ENCODE measurements at places on chromosomes 5 and 9.

- DNase-seq, result no peak
These were observed 42.5 kb upstream of the PHF2 start for GRCh38 chr9:93533863-93534262.

- DNase-seq, result no peak
These were observed 11.0 kb upstream of the ABL1 start for GRCh38 chr9:130824079-130824478.

GRCh38 chr5:121006217-121006616 lies 542.1 kb downstream of the PRR16 start:
- no peak for DNase-seq

- no peak for DNase-seq
These were observed at the start of gene ARL10 for GRCh38 chr5:176365351-176366231. ARL10 (plus strand) TSS chr5:176365487; CDS start chr5:176365564, 77 bp downstream.

- no peak for DNase-seq
These were observed 168.6 kb upstream of the DMRT1 start for GRCh38 chr9:672851-673250.

DNA sequence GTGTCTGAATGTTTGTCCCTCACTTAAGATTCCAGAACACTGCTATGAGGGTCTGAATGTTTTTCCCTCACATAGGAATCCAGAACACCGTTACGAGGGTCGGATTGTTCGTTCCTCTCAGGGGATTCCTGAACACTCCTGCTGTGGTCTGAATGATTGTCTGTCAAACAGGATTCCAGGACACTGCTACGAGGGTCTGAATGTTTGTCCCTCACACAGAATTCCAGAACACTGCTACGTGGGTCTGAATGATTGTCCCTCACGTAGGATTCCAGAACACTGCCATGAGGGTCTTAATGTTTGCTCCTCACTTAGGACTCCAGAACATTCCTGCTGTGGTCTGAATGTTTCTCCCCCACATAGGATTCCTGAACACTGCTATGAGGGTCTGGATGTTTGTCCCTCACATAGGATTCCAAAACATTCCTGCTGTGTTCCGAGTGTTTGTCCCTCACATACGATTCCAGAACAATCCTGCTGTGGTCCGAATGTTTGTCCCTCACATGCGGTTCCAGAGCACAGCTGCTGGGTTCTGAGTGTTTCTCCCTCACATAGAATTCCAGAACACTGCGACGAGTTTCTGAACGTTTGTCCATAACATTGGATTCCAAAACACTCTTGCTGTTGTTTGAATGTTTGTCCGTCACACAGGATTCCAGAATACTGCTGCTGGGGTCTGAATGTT lies 199.5 kb downstream of the FOXD4L6 start:
- no peak for DNase-seq

DNA sequence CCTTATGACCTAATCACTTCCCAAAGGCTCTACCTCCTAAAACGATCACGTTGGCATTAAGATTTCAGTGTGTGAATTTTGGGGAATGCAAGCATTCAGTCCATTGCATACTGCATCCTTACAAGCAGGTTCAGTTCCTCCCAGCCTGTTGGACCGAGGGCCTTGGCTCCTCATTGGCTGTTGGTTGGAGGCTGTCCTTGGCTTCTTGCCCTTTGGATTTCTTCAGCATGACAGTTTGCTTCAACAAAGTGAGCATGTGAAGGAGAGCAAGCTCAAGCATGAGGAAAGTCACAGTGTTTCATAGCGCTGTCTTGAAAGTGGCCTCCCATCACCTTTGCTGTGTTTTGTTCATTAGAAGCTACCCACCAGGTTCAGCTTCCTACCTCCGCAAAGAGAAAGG lies 109.5 kb downstream of the GADD45G start:
- DNase-seq, result no peak

GRCh38 chr5:172496671-172497371 lies 42.5 kb upstream of the SH3PXD2B start:
- DNase-seq, result no peak

- DNase-seq, result no peak
These were observed 28.4 kb upstream of the MVB12B start for GRCh38 chr9:126298063-126298801.

GRCh38 chr5:77774981-77775789 lies 954 bp downstream of the TBCA start:
- no peak for DNase-seq

- no peak for DNase-seq
These were observed 1834.5 kb downstream of the EFNA5 start for GRCh38 chr5:105836268-105836667.

GRCh38 chr5:112143690-112144089 lies 275.4 kb downstream of the EPB41L4A start:
- DNase-seq, result no peak

DNA sequence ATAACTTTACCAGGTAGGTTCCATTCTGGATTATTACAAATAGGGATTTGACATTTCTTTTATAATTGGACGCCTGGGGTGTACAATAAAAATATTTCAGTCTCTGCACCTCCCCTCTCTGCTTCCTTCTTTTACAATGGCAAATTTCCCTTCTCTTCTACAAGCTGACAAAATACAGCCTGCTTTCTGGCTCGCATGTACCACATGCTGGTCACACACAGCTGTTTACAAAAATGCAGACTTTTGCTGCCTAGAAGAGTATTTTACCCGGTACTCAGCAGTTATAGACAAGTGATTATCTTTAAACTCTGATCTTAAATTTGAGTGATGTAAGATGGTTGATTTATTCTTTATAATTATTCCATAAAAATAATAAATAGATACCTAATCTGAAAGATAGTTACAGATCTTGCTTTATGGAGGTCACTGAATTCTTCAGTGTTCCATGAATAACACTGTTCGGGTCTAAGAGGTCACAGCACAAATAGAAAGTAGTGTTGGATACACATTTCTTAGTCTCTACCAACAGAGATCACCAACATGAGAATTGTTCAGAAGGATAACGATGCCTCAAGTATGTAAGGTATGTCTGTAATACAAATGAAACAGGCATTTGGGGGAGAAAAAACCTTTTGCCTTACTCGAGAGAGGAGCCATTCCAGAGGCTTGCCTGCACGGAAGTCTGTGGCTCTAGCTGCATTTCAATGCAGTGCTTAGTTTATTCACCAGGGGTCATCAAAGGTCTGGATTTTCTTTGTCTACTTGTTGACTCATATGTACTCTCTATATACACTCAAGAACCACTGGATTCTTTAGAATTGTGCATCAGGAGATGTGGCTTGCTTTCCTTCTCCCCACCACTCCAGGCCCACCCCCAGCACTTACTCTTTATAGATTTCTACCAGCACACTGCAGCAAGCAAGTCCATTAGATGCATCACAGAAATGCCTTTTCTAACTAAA lies 206.6 kb upstream of the RFX3 start:
- peak; percentile 5 for DNase-seq

- DNase-seq, result peak; percentile 37
These were observed 17.7 kb downstream of the RALGDS start for GRCh38 chr9:133103183-133103986.

DNA sequence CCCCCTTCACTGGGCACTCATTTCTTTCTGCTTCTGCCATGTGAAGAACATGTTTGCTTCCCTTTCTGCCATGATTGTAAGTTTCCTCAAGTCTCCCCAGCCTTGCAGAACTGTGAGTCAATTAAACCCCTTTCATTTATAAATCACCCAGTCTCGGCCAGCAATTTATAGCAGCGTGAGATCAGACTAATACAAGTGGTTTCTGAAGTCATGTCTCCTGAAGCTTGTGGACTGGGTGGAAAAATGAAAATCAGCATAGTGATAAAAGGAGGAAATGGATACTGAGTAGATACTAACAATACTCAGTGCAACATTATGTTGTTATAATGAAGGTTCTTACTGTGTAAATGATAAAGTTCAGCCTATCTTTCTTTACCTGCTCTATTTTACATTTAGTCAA lies 35.1 kb downstream of the NNT start:
- no peak for DNase-seq

DNA sequence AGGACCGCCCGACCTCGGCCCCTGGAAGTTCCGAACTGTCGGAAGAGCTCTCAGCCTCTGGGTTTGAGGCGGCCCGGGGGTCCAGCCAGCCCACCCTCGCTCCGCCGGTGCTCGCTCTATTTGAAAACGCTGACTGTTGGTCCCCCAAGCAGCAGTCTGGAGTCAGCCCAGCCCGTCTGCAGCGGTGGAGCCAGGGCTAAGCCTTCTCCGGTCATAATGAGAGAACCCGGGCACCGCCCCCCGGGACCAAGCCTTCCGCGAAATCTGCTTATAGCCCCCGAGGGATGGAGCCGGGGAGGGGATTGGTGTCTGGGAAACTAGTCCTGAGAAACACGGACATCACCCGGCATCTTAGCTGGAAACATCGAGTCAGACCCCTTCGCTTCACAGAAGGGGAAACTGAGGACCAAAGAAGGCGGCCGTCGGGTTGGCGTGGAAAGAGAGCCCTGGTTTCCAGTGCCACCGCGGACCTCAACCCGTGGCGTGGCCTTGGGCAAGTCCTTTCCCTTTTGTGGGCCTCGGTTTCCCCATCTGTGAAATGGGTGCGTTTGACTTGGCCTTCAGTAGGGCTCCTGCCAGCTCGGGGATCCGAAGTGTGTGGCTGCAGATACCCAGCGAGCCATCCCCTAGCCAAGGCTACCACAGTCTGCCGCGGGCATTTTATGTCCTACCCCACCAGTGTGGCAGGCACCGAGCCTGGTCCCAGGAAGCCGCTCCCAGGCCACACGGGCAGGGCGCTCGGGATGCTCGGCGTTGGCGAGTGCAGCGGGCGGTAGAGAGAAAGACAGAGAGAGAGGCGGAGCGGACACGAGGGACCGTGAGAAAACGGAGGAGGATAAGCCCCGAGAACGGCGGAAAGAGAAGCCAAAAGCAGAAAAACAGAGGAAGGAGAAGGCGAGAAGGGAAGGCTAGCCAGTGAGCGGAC lies 857 bp downstream of the ADAM19 start:
- no peak for DNase-seq

GRCh38 chr5:107636555-107636954 lies 34.2 kb downstream of the EFNA5 start:
- no peak for DNase-seq

DNA sequence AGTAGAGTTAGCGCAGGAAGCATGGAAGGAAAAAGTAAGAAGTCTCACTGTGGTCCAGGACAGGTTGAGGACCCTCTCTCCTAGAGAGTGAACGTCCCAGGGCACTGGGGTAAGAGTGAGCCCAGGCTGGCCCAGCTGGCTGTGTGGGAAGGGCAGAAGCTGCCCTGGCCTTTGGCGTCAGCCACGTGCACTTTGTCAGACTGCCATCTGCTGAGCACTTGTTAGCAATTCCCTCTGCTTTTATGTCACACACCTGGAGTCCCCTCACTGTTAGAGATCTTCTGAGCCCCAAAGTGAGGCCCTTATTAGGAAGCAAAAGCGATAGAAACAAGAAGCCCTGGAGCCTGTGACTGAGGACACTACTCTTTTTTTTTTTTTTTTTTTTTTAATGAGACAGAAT lies 79.1 kb downstream of the UGCG start:
- DNase-seq, result no peak

- no peak for DNase-seq
These were observed 627.9 kb upstream of the RORB start for GRCh38 chr9:73869264-73869663.

DNA sequence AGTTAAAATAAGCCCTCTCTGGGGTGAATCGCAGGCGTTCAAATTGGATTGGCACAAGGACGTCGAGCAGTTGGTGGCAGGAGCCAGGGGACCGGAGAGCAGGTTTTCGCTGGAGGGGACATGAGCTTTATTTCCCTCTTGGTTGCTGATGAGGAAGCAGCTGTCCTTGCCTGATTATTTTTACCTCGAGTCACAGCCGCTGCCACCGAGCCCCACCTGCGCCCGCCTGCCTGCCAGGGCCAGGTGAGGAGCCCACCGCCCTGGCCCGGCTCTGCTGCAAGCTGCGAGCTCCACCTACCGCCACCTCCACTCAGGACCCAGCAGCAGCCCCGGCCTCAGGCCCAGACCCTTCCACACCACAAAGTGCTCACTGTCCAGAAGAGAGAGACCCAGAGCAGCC lies 9.0 kb upstream of the ADGRD2 start:
- DNase-seq, result no peak

DNA sequence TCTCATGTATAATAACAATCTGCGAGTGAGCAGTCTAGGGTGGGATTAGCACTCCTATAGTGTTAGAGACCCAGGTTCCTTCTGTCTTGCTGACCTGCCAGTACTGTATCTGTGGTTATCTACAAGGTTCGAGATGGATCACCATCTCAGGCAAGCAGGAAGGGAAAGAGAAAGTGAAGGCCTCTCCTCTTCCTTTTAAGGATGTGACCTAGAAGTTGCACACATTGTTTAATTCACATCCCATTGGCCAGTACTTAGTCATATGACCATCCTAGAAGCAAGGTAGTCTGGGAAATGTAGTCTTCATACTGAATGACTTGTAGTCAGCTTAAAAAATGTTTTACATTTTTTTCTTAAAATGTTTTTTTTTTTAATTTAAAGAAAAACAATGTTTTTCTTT lies 168.6 kb downstream of the CARTPT start:
- DNase-seq, result no peak

GRCh38 chr5:174839196-174839595 lies 114.8 kb downstream of the MSX2 start:
- DNase-seq, result no peak

DNA sequence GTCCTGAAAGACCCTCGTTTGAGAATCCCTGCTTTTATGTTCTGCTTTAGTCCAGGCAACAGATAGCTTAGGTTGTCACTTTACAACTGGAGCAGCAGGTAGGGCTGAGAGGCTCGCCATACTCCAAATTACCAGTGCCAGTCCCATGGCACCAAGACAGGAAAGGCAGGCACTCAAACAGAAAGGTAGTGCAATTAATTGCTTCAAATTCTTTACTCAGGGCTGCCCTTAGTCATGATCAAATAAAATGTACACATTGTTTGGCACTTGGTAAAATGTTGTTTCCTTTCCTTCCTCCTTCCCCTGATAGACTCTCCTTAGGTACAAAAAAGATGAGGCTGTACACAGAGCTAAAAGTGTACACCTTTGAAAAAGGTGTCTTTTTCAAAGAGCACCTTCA lies 115.8 kb upstream of the CCDC152 start:
- no peak for DNase-seq

DNA sequence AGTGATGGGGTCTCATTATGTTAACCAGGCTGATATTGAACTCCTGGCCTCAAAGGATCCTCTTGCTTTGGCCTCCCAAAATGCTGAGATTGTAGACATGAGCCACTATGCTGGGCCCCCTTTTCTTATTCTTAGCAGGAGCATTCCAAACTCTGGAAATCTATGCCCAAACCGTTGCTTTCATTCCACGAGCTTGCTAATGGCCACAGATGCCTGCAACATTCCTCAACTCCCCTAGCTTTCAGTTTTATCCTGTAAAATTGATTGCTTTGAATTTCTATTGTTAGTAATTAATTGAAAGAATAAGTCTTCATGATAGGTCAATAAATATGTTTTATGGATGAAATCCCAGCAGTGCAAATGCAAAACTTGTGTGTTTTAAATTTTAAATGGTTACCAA lies 564.8 kb upstream of the WWC1 start:
- DNase-seq, result no peak

DNA sequence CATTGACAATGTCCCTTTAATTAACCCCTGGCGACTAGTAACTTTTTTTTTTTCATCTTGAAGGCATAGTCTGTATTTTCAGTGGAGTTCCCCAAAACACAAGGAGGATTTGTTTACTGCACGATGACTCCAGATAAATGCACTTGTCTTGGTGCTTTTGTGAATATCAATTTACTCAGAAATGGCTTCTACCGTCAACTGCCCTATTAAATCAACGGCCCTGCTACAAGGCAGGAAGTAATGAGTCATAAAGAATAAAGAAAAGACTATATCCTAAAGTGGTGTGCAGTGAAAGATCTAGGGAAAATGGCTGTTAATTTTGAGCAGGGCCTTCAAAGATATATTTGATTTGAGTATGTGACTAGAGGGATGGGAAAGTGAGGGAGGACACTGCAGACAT lies 388.3 kb upstream of the CHD1 start:
- no peak for DNase-seq

- DNase-seq, result no peak
These were observed 40.6 kb downstream of the USP20 start for GRCh38 chr9:129875687-129876395.

All from stimulated activated CD4-positive, alpha-beta T cell treated with anti-CD3 and anti-CD28 coated beads, TNF-alpha, amount 100 ng/mL, for 1 hour (primary cell).